ENCODE measurements at places on chromosomes 12 and 14.

DNA sequence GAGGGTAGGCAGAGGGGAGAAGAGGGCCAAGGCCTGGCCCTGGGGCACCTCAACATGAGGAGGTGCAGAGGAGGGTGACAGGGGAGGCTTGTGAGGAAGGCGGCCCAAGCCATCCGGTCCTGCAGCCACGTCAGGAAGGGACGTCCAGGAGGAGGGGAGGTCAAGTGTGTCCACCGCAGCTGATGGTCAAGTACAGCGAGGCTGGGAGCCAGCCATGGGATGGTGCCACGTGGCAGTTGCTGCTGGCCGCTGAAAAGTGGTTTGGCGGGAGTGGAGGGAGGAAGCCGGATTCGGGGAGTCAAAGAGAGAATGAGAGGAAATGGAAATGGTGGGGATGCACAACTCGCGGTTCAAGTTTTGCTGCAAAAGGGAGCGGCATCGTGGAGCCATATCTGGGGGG lies 41.2 kb downstream of the PRIMA1 start:
- no peak for DNase-seq

DNA sequence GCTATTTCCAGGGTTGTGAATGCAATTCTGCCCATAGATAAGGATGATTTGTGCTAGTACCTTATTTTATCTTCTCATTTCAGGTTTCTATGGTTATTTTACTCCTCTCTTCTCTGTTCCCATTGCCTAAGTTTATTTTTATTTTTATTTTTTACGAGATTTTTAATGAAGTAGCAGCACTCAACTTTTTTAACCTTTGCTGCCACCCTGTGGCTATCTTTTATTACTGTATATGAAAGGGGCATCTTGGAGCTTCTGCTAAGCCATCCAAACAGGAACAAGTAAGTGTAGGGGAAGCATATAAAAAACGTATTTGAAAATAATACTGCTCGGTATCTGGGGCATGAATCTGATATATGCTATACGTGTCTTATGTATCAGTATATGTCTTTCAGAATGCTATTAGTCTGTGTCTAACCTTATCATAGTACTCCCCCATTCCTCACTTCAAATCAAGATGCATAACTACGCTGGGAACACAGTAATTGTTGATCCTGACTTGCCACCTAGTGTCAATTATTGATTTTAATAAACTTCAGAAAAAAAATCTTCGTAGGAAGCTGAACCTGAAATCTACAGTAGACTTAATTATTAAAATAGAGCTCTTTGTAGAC lies 60.3 kb downstream of the KLRG1 start:
- DNase-seq: peak; percentile 69

DNA sequence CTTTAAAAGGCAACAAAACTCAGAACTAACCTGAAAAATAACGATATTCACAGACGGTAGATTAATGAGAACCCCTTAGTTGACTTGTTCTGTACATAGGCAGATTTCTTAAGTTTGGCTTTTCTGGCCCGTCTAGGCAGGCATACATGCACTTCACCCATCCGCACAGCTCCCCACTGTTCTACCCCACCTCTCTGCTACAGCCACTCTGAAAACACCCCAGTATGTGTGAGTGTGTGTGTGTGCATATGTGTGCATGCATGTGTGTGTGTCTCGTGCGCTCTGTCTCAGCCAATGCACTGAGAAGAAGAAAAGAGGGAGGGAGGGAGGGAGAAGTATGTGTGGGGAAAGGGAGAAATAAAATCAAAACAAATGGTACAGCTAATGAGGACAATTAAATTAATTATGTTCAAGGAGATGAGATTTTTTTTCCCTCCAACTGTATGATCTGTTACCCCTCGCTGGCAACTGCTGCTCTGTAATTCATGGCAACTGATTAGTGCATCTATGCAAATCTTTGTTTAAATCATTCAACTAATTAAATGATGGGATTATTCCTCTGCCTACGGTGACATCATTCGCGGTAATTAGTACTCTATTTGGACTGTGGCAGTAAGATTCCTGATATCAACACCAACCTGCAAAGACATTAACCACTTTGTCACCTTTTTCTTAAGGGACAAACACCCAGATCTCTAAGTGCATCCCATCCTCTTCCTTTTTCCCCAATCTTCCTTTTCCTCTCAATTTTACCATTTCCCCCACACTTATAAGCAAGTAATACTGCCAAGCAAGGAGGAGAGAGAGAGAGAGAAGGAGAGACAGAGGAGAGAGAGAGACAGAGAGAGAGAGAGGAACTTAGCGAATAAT lies 2.2 kb upstream of the LMO3 start:
- DNase-seq: no peak

DNA sequence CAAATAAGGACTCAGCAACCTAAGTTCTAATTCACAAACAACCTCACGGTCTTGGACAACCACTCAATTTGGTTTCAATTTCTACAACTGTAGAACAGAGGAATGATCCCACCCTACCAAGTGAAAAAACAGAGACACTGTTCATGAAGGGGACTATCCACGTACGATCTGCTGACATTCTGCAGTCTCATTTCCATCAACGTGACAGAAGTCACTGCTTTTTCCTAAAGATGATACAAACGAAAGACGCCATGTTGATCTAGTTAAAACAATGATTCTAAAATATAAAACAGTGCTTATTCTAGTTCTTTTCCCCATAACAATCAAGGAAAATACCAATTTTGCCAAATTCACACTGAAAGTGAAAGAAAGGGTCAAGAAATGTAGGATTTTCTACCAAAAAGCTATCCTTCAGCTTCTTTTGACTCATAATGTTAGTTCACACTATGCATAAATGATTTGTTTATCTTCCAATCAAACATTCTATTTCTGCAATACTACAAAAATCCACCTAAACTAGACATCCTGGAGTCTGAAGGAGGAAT lies 38.1 kb downstream of the CORO1C start:
- no peak for DNase-seq

DNA sequence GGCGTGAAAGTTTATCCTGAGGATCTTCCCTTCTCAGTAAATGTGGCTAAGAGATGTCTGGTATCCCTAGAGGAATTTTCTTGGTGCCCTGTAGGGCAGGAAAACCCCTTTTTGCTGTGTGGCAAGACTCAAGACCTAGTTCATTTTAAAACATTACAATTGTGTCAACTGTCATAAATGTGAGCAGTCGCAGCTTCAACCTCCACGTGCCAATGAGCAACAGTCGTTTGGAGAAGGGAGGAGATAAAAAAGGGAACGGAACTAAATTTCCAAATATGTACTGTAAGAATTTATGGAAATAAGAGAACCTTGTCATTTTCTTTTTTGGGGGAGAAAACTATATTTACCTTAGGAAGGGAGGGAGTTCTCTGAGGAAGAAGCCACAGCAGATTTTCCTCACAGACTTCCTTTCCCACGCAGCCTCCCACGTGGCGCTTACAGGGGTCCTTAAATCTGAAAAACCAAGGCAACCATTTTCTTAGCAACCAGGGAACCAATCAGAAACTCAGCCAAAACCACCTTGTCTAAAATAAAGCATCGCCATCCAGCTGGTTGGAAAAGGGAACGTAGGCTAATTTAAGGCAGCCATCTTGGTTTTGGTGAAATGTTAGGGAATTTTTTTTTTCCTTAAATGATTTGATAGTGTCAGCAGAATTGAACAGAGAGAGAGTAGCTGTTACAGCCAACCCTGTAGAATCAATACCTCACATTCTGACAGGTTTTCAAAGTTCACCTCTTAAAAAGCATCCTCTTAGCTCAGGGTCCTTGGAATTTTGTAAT lies 99.1 kb downstream of the FIGNL2 start:
- DNase-seq: no peak

DNA sequence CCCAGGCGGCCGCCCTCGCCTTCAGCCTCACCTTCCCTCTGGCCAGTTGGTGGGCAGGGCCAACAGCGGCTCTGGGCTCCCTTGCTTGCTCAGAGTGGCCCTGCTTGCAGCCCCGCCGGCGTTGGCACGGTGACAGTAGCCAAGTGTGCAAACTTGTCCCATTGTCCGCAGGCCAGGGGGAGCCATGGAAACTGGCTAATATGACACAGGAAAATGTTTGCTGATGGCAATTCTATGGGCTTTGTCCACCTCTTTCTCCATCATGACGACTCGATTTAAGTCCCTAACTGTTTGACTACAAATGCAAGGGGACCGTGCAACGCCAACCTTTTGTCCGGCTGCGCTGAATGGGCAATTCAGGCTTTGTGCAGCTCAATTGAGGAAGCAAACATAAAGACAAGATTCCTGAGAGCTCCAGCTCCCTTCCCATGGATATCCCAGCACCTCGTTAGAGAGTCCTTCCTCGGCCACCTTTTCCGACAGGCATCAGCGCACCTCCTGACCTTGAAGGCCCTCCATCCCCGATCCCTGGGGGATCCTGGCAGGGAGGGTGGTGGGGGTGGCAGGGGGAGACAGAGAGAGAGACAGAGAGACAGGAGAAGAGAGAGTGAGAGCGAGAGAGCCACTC lies 785 bp upstream of the FAM181A start:
- no peak for DNase-seq

DNA sequence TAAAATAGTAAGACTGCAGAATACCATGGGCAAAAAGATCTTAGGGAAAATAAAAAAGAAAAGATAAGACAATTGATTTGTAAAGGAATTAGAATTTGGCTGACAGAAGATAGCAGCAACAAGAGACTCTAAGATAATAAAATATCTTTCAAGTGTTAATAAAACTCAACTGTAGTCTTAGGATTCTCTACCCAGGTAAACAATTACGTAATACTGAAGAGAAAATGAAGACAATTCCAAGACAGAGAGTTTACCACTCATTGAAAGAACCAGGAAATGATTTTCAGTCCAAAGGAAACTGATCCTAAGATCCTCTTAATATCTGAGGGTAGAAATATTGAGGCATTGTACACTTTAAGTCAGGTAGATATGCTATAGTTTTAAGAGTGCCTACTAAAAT lies 321.1 kb downstream of the CEP128 start:
- DNase-seq: no peak

GRCh38 chr12:73947326-73948026 lies 590.2 kb upstream of the ATXN7L3B start:
- DNase-seq: no peak

DNA sequence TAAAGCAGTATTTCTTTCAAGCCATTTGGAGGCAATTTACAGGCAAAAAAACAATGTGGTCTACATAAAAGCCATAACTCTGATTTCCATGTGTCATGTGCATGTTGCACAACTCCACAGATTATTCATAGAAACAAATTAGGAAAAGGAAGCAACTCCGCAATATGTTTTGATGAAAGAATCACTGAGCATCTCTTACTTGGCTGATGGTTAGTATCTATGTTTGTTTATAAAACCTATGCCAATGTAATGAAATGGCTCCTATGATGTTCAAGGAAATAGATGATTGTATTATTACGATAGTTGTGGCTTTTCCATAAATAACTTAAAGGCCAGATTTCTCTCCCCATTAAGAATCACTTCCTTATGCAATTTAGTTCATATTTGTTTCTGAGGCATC lies 373.7 kb downstream of the CCDC91 start:
- no peak for DNase-seq
